Stimulated activated CD4-positive, alpha-beta T cell treated with anti-CD3 and anti-CD28 coated beads, Interleukin-1b, Interleukin-23, amount 100 ng/mL, for 48 hours (primary cell): ENCODE measurements at places on chromosomes 1 and 21.
A peak's percentile ranks its signal among the peaks of the same experiment; 100 is the strongest.

DNA sequence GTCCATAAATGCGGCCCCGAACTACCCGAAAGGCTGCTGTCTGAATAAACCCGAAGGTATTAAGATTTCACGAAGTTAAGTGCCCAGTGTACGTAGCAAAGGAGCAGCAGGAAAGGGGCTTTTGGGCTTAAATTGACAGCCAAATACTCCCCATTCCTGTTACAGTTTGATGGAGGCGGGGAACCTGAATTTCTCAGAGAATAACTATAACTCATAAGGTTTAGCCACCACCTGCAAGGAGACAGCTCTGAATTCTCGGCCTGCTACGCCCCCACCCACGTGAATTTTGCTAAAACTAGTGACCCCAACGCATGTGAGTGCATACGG, 5.2 kb downstream of the GFI1 start:
- DNase-seq, result no peak

- DNase-seq, result no peak
These were observed 21.9 kb downstream of the CLCA2 start for GRCh38 chr1:86445919-86446318.

GRCh38 chr1:22292011-22292788, 149.3 kb upstream of the WNT4 start:
- DNase-seq, result no peak

GRCh38 chr1:116335850-116336624, 37.0 kb upstream of the ATP1A1 start:
- no peak for DNase-seq

- DNase-seq, result no peak
These were observed 30.9 kb downstream of the SLC37A1 start for GRCh38 chr21:42544544-42544943.

DNA sequence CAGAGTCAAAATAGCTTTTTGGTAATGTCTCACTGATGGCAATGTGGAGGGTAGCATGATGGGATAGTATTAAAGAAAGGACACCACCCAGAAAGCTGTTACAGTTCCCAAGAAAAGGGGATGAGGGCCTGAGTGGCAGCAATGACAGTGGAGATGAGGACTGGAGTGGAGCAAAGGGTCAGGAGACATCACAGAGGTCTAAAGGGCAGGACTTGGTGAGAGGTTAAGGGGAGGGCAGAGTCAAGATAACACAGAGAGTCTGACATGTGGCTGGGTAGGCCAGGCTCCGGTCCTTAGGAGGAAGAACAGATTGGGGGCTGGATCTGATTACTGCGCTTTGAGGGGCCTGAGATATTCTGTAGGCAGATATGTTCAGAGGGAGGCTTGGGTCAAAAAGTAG, 19.3 kb downstream of the ELF3 start:
- DNase-seq, result no peak

DNA sequence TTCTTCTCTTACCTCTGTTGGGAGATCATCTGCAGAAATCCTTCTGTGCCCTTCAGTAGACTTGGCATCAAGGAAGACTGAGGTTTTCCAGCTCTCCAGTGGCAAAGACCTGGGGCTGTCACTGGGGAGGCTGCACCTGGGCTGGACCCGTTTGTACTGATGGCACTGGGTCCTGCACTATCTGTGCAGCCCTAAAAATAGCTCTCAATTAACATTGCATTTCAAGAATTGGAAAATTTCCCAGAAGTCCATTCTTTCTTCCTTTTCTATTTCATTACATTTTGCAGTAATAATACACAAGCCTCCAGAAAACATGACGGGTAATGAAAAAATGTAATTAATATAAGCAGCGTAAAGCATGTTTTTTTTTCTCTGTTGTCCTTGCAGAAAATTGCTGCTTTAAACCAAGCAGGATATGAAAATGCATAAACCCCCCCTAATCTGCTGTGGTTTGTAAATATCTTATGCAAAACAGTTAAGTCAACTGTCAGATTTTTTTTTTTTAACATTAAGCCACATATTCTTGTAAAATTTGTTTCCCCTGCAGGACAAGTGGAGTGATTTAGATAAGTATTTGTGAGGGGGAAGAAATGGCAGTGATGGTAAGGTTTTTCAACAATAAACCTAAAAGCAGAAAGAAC, 64.9 kb downstream of the LMO4 start:
- no peak for DNase-seq

DNA sequence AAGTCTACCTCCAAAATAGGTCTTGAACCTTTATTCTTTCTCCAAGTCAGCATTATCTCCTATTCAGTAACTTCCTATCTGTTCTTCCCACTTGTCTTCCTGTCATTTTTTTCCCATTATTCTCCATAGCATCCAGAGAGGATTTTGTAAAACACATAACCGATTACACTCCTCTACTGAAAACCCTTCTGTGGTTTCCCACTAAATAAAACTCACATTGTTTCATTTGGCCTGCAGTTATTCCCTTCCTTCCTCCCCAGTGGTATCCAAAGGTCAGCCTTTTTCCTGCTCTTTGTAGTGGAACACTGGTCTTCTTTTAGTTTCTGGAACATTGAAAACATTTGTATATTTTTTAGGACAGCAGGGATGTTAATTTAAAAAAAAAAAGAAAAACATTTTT, 266.0 kb downstream of the GPR52 start:
- no peak for DNase-seq

- no peak for DNase-seq
These were observed 42.9 kb upstream of the CD53 start for GRCh38 chr1:110829955-110830553.

GRCh38 chr1:28782011-28782410, 30.0 kb upstream of the OPRD1 start:
- no peak for DNase-seq

GRCh38 chr1:983798-984475, 2.0 kb upstream of the PERM1 start:
- DNase-seq, result peak; percentile 48

DNA sequence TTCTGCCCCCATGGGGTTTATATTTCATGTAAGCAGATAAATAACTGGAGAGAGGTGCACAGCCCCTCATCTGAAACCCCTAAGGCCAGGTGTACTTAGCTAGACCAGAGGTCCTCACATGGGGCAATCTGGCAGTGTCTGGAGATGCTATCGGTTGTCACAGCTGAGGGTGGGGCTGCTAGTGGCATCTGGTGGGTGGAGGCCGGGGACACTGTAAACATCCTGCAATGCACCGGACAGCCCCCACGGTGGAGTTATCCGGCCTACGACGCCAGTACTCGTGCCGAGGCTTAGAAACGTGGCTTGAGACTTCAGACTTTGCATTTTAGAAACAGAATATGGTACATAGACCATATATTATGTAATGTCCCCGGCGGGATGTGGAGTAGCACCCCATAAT, 186.5 kb upstream of the VAMP3 start:
- no peak for DNase-seq

DNA sequence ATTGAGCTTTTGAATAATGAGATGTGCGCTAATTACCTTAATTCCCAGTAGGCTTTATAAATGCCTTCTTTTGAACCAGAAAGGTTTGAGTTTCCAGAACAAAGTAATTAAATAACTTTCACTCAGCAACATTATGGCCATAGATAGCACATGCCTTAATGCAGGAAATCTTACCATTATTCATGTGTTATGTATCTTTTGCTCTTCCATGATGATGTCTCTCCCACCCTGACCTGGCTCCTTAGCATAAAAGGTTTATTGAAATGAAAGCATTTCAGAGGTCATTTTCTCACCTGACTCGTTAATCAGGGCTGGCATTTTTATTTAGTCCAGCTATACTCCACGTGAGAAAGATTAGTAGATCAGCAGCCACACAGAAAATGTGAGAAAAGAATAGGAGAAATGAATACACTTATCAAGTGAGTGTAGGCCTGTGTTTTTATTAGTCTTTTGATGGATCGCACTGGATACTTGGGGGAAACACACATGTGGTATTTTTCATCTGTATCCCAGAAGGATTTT, 180.2 kb downstream of the ATP6V1G3 start:
- DNase-seq, result no peak

GRCh38 chr21:38598413-38598812, 100.1 kb upstream of the ERG start:
- DNase-seq, result no peak

DNA sequence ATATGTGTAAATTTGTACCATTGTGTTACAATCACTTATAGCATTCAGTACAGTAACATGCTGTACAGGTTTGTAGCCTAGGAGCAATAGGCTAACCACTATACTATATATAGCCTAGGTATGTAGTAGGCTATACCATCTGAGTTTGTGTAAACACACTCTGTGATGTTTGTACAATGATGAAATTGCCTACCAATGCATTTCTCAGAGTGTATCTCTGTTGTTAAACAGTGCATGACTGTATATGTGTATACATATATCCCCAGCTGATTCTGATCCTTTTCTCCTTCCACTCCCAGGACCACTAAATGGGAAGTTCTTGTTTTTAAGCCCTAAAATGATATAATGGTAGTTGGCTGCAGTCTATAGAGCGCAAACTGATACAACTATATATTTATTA, 7.8 kb downstream of the GNPAT start:
- no peak for DNase-seq

DNA sequence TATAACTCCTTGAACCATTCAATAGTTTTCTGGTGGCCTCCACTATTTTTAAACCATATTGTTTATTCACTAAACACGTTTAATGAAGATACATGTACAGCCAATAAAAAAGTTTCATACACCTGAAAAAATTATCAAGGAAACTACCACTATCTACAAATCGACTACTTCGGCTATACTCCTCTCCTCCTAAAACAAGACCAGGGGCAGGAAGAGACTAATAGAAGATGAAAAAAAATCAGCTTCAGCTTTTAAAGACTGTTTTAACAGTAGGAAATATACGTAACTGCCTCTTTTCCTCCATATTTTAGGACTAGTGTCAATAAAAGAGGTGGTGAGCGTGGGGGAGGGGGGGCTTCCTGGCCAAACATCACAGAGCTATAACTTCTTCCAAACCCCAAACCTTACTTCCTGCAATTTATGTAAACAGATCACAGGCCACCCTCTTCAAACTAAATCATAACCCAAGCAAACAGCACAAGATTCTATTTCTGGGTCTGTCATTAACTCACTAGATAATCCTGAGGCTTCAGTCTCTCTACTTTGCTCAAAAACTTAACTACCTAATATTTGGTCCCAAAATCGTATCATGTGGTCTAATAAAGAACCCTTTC, 15.1 kb downstream of the FOXJ3 start:
- no peak for DNase-seq

- DNase-seq, result no peak
These were observed 19.2 kb upstream of the IFI44L start for GRCh38 chr1:78601068-78601467.

DNA sequence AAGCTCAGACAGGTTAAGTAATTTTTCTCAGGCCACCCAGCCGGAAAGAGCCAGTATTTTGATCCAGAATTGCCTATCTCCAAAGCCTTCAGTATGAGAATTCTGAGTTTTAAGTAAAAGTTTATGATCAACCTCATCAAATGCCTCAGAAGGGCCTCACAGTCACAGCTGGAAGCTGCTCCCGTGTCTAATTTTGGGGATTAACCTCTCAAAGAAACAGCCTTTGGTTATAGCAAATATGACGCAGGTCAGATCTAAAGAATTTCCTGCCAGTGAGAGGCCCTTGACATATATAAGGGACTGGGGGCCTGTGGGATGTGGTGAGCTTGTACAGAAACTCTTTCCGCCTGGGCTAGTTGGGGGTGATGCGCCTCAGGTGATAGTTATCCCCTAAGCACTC, 2.3 kb downstream of the EXTL1 start:
- DNase-seq, result no peak

DNA sequence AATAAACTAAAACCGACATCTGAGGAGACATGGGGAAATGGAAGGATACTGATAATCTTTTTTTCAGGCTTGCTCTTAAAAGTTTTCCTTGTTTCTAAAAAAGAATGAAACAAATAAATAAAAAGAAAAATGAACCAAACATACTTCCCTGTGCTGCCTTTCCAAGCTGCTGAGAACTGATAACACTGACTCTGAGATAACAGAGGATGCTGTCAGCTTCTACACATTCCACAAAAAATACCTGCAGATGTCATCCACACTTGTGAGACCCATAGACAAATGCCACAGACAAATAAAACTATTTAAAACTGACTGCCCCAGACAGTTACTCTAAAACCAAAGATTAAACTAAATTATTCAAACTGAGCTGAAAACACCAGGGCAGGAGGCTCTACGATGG, 12.0 kb upstream of the OR6K3 start:
- no peak for DNase-seq

DNA sequence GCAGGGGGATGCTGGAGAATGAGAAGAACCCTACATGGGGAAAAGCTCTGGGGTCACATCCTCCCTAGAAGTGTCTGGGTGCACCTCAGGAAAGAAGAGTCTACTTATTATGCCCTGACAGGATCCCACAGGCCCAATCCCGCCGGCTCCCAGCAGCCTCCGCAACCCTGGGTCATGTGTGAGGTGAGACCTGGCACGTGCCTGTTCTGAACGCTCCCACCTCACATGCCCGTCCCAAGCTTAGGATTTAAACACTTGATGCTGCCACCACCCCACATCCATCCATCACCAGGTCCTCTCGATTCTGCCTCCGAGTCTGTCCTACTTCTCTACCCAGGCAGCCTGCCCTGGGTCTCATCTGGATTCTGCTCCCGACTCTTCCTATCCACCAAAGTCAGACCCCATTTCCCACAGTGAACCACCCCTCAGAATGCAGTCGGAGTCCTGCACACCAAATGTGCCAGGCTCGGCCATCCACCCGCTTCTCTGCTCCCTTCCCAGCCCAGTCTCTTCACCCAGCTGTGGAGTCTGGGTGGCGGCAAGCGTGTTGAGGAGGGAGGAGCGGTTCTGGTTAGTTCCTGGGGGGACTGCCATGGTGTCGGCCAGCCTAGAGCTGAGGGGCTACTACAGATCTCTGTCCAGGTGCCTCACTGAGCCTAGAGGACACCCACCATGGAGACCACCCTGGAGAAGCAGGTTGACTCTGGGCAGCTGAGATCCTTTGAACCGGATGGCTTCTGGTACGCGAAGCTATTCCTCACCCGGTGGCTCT, 23.9 kb downstream of the SLC2A1 start:
- no peak for DNase-seq

DNA sequence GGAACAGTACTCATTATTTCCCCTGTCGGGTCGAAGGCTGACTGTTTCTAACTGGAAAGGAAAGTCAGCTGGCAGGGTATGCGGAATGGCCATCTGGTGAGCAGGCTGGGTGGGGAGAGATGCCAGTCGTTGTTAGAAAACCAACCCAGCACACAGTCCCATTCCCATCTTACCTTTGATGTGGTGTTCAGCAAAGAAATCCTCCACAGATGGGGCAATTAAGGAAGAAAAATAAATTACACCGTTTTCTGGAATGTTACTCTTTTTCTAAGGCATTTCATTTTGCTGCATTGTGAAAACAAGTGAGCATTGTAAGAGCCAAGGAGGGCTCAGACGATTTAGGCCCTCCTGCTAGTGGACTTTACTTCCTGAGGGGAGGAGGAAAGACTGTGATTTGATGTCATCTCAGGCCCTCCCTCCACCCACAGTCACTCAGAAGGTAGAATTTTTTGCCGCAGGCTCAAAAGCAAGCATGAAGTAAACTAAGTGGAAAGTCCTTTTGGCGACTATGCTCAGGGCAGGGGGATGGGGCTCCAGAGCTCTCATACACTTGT, at the start of gene SLC16A4:
SLC16A4 (minus strand) TSS at position 335 of the 554 bp plus-strand sequence. CDS start 1,703 bp downstream, outside the sequence.
- no peak for DNase-seq
